NCI-H2081 (cell line): ENCODE measurements at places on chromosomes 7 and 10.

GRCh38 chr10:17134737-17135260 is 5.2 kb upstream of the CUBN start:
- no peak for DNase-seq

DNA sequence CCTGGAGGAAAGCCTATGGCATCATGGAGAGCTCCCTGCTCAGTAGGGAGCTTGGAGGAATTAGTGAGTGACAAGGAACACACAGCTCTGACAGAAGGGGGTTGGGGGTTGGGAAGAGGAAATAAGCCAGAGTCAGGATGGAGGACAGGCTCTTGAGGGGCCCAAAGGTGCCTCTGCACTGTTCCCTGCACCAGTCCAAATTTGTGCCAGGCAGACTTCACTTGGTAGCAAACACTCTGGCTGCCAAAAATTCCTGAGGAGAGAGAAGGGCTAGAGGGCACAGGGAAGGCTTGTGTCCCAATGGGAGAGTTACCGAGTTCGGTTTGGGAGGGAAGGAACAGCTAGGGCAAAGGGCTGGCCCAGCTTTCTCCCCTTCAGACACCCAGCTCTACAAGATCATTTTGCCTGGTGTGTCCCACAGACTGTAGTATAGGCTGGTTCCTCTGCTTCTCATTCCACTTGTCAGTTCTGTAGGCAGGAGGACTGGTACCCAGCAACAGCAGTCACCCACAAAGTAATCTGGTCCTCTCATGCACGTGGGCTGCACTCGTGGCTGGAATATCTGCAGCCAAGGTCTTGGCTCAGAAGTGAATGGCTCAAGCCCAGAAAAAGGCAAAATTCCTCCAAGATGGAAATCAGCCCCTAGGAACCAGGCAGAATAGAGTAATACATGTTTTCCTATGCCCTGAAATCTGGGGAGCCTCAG is 8.0 kb upstream of the KCNIP2 start:
- no peak for DNase-seq

GRCh38 chr7:43591558-43592180 is 8.8 kb downstream of the STK17A start:
- no peak for DNase-seq

DNA sequence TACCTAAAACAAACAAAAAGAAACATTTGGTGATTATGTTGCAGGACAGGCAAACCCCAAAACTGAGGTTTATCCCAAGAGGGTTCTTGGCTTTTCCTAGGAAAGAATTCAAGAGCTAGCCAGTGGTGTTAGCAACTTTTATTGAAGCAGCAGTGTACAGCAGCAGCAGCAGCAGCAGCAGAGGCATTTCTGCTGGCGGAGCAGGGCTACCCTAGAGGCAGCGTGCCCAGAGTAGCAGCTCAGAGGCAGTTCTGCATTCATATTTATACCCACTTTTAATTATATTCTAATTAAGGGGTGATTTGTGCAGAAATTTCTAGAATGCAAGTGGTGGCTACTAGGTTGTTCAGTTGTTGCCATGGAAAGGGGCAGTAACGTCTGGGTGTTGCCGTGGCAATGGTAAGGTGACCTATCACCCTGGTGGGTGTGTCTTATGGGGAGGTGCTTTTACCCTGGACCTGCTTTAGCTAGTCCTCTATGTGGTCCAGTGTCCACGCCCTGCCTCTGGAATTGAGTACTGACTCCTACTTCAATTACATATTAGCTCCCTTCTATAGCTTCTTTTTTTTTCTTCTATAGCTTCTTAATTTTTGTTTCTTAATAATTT is 53.9 kb downstream of the VCL start:
- DNase-seq: no peak

GRCh38 chr10:30366351-30366750 is 17.3 kb upstream of the MTPAP start:
- no peak for DNase-seq

DNA sequence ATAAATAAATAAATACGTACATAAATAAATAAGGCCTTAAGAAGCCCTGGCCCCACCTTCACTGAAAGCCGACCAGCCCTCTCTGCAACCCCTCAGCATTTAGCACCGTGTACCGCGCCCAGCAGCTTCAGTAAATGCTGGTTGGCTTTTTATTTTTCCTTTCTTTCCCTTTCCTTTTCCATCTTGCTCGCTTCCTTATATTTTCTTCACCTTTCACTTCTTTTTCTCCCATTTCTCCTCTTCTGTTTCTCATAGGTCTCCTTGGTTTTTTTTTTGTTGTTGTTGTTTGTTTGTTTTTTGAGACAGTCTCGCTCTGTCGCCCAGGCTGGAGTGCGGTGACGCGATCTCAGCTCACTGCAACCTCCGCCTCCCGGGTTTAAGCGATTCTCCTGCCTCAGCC is 11.2 kb downstream of the ZAN start:
- DNase-seq: no peak

- no peak for DNase-seq
Measured at GRCh38 chr10:49183596-49184542, 4.3 kb downstream of the TMEM273 start.

GRCh38 chr10:95459446-95460045 is 101.6 kb downstream of the SORBS1 start:
- DNase-seq: no peak

GRCh38 chr7:117227091-117227490 is 95.8 kb downstream of the WNT2 start:
- DNase-seq: no peak

DNA sequence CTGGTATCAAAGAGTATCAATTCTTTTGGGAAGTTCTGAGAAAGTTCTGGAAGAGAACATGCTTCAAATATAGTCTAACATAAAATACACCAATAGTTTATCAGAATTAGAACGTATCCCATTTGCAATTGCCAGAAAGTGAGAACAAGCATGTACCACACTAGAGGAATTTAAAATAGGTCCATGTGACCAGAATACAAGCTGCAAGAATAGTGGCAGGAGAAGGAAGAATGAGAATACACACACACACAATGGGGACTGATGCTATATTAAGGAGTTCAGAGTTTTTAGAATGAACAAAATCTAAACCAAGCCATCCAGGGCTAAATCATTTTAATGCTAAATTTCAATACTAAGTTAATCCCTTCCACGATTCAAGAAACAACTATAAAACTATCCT is 99.1 kb upstream of the TMEM168 start:
- no peak for DNase-seq

DNA sequence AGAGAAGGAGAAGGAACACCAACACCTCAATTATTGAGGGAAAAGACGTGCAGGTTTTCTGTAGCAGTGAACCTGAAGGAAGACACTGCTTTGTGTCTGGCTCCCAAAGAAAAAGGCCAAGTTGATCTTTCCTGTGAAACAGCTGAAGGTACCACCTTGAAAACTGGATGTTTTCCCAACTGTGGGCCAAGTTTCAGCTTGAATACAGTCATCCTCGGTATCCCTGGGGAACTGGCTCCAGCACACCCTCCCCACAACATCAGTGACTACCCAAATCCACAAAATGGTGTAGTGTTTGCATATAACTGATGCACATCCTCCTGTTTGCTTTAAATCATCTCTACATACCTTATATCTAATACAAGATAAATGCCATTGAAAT is 297.0 kb upstream of the PITRM1 start:
- no peak for DNase-seq

- no peak for DNase-seq
Measured at GRCh38 chr10:33025039-33025438, 67.0 kb upstream of the ITGB1 start.

GRCh38 chr10:110836706-110837105 is 35.0 kb upstream of the PDCD4 start:
- DNase-seq: no peak

- peak; percentile 10 for DNase-seq
Measured at GRCh38 chr7:45888185-45888992, at the start of gene IGFBP1. Gene IGFBP1, plus strand, starts transcription at chr7:45888488. Its CDS starts 165 bp downstream, at chr7:45888653.

GRCh38 chr10:101903827-101904550 is 60.4 kb upstream of the KCNIP2 start:
- no peak for DNase-seq

DNA sequence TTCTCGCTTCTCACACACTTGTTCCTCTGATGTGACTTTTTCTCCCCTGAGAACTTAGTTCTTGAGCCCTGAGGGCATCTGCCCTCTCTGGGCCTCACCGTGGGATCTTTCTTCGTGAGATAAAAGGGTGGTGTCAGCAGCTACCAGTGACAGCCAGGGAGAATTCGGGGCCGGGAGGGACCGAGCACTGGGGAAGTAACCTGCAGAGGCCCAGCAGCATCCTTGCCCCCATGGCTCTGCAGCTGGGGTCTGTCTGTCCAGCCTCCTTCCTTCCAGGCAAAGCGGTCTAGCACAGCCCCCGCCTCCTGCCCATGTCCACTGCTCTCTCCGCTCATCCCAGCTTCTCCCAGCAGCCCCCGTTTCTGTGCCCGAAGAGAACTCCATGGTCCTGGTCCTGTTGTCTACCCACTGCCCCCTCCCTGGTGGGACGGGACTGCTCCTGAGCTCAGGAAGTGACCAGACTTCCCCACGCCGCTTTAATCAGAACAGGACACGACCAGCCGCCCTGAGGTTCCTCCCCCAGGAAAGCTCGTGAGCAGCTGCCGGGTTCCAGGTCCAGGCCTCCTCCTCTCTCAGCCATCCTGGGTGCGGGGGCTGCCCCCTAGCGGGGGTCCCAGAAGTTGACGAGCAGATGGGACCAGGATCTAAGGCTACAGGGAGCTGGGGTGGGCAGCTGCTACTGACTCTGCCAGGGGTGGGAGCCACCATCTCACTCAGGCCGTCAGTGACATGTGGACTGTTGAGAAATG is 187.5 kb downstream of the WDR37 start:
- DNase-seq: no peak

GRCh38 chr7:999149-999879 is 16.3 kb downstream of the CYP2W1 start:
- DNase-seq: no peak

- DNase-seq: no peak
Measured at GRCh38 chr7:31069860-31070555, 17.9 kb downstream of the ADCYAP1R1 start.

GRCh38 chr10:108970016-108970415 is 953.3 kb downstream of the XPNPEP1 start:
- no peak for DNase-seq

- no peak for DNase-seq
Measured at GRCh38 chr7:45420843-45421495, 153.2 kb upstream of the ADCY1 start.

GRCh38 chr7:35799846-35800717 is 775 bp upstream of the SEPTIN7 start:
- peak; percentile 86 for DNase-seq

GRCh38 chr7:95550546-95550945 is 45.8 kb downstream of the PDK4 start:
- no peak for DNase-seq

GRCh38 chr10:97687785-97688781 is 1.0 kb upstream of the AVPI1 start:
- no peak for DNase-seq
